NCI-H2171 treated with DMSO at 0.1 percent for 48 hours (cell line): ENCODE measurements at places on chromosomes 13 and 19.

DNA sequence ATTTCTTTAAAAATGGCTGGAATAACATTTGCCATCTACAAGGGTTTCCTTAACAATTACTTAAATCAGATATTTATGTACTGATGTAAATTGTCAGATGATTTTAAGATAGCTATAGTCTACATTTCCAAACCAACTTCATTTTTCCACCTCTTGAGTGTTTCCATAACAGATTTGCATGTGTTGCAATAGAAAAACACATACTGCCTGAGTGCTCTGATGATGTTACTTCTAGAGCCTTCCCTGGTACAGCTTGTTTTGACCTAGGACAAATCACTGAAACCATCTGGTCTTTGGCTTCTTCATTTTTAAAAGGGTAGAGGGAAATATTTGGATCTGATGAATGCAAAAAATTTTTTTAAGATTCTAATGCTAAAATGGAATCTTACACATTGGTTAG is 245.9 kb downstream of the PCDH9 start:
- DNase-seq: peak; percentile 45

GRCh38 chr13:65932013-65932412 is 1298.1 kb downstream of the PCDH9 start:
- no peak for DNase-seq

DNA sequence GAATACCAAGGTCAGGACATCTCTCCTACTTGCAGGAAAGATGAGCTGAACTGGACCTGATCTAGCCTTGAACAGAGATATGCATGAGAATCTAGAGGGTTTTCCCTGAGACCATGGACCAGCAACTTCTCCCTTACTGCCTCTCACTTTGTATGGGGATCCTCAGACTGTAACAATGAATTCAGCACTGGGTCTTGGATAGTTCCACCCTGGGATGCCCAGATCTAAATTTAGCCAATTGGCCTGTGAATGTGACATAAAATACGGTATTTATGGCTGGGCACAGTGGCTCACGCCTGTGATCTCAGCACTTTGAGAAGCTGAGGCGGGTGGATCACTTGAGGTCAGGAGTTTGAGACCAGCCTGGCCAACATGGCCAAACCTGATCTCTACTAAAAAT is 15.3 kb upstream of the LILRA2 start:
- DNase-seq: no peak

DNA sequence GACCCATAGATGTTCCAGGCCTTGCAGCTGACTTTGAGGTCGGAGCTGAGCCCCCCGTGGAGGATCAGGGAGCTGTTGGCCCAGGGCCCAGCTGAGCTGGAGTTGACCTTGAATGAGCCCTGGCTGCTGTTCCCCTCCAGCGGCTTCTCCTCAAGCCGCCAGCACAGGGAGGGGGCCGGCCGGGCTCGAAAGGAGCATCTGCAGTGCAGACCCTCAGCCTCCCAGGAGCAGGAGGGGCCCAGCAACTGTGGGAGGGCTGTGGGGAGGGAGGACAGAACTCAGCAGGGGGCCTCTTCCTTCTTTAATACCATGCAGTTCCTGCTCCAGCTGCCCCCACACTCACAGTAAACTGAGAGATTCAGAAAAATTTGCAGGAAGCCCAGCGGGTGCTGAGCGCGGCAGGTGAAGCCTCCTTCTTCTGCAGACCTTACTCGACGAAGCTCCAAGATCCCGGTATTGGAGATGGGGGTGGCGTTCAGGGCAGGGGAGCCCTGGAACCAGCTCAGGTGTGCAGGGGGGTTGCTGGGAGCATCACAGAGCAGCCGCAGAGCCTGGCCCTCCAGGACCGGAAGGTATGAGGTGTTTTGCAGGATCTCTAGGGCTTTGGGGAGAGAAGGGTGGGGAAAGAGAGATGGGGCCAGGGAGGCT is 2.6 kb downstream of the SIGLEC5 start:
- DNase-seq: no peak

- no peak for DNase-seq
These were observed 1479.2 kb downstream of the SLITRK5 start for GRCh38 chr13:89150362-89150761.

- DNase-seq: no peak
These were observed 128.7 kb downstream of the TSHZ3 start for GRCh38 chr19:31220540-31220939.

DNA sequence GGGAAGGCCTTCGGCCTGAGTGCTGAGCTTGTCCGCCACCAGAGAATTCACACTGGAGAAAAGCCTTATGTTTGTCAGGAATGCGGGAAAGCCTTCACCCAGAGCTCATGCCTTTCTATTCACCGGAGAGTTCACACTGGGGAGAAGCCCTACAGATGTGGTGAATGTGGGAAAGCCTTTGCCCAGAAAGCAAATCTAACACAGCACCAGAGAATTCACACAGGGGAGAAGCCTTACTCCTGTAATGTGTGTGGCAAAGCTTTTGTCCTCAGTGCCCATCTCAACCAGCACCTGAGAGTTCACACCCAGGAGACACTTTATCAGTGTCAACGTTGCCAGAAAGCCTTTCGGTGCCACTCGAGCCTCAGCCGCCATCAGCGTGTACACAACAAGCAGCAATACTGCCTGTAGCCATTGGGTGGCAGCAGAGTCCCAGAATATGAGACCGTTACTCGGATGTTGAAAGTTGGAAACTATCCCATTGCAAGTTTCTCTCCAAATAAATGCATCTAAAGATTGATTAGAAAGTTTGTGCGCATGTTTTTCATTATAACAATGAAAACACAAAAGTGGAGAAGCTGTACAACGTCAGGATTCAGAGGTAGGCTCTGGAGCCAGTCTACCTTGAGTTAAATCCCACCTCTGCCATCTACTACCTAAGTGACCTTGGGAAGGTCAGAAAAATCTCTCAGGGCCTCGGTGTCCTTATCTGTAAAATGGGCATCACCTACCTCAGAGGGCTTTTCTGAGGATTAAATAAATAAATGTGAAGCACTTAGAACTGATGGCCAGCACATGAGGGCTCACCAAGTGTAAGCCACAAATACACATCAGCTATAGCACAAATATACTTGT is 21.1 kb downstream of the ZNF473 start:
- DNase-seq: no peak

- DNase-seq: no peak
These were observed 116.2 kb upstream of the FNDC3A start for GRCh38 chr13:48859272-48860105.

DNA sequence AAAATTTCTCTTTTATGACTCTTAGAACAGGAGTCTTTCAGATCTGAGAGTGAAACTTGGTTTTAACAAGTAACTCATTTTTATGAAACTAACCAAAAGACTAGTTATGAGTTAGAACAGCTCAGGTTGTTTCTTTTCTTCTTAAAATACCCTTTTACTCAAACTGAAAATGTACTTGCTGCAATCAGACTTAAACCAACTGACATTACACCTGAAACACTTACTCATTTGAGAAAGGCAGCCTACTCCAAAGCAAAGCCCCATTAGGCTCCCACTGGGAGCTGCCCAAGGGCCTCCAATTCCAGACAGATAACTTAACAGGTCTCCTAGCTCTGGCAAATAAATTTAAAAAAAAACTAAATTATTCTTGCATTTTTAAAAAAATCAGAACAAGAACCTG is 3.6 kb downstream of the FOXO1 start:
- DNase-seq: no peak
